Central memory CD8-positive, alpha-beta T cell (primary cell): ENCODE measurements at places on chromosomes 2 and 18.

- H3K4me3 ChIP-seq, result no peak overlapping the region
- H3K27ac ChIP-seq, result no peak overlapping the region
Measured at GRCh38 chr18:50651334-50651733, 91.4 kb downstream of the MAPK4 start.

GRCh38 chr2:33062665-33063250 lies 116.0 kb downstream of the LTBP1 start:
- H3K36me3 ChIP-seq, result no peaks in the 10 kb centered on the region
- no peak overlapping the region for H3K27ac ChIP-seq
- H3K27me3 ChIP-seq, result peaks cover 40% of the 10 kb centered on the region
- DNase-seq, result no peak

DNA sequence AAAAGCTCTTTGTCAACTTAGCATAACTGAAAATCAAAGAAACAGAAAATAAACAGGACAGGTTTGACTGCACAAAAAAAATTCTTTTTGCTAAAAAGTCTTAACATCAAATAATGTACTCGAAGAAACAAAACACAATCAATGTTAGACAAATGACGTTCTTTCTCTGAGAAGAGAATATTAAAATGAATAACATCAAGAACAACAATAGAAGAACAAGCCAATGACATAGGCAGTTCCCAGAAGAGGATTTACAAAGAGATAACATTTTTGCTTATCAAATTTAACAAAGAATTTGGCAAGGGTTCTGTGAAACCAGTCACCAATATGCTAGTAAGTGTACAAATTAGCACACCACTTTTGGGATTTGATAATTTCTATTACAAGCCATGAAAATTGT lies 5.8 kb downstream of the GPR55 start:
- H3K27ac ChIP-seq, result no peak overlapping the region
- peaks cover 78% of the 10 kb centered on the region for H3K27me3 ChIP-seq
- H3K4me3 ChIP-seq, result no peak overlapping the region
- peaks cover 19% of the 10 kb centered on the region for H3K4me1 ChIP-seq

GRCh38 chr2:169507698-169508097 lies 1.8 kb upstream of the KLHL41 start:
- no peak overlapping the region for H3K27ac ChIP-seq
- H3K4me1 ChIP-seq, result no peaks in the 10 kb centered on the region
- no peaks in the 10 kb centered on the region for H3K36me3 ChIP-seq
- H3K4me3 ChIP-seq, result no peak overlapping the region
- no peak for DNase-seq

DNA sequence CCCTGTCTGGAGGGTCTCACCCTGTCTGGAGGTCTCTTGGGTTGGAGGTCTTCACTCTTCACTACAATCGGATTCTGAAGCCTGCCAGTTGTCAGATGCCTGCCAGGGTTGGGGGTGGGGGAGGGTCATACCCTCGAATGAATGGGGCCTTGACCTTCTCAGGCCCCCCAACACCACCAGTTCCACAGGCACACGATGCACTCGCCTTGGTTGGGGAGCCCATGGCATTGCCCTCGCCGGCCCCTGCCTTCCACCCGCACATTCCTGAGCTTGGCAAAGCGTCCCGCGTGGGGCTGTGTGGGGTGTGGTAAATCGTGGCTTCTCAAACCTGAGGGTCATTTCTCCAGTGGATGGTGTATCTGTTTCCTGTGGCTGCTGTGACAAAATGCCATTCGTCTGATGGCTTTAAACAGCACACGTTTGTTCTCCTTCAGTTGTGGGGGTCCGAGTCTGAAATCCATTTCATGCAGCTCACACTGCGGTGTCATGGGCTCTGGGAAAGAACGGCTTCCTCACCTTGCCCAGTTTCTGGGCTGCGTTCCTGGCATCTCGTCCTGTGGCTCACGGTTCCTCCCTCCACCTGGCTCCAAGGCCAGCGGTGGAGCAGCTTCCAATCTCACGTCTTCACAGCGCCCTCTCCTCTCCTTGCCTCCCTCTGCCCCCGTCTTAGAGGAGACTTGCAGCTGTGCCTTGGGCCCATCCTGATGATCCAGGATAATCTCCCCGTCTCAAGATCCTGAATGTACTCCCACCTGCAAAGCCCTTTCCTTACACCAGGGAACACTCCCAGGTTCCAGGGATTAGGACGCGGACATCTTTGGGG lies 38.0 kb upstream of the HPCAL1 start:
- no peak overlapping the region for H3K27ac ChIP-seq
- peaks cover 7% of the 10 kb centered on the region for H3K27me3 ChIP-seq
- no peak overlapping the region for H3K4me3 ChIP-seq
- H3K36me3 ChIP-seq, result no peaks in the 10 kb centered on the region

DNA sequence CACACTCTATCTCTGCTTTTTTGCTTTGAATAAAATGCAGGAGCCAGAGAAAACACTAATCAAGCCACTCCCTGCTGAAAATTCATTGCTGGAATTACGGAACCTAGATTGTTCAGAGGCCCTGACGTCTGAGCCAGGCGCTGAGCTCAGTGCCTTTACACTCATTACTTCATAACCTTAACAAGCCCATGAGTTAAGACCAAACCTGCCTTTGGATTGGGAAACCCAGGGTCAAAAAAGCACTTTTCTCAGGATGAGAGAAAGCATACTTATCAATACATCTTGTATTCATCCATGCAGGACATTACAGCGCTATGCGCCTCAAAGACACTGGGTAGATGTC lies 762 bp downstream of the INO80C start:
- peaks cover 15% of the 10 kb centered on the region for H3K36me3 ChIP-seq
- no peaks in the 10 kb centered on the region for H3K27me3 ChIP-seq
- peak overlapping the region; percentile 91 for H3K4me3 ChIP-seq
- peaks cover 18% of the 10 kb centered on the region for H3K4me1 ChIP-seq
- no peak for DNase-seq

DNA sequence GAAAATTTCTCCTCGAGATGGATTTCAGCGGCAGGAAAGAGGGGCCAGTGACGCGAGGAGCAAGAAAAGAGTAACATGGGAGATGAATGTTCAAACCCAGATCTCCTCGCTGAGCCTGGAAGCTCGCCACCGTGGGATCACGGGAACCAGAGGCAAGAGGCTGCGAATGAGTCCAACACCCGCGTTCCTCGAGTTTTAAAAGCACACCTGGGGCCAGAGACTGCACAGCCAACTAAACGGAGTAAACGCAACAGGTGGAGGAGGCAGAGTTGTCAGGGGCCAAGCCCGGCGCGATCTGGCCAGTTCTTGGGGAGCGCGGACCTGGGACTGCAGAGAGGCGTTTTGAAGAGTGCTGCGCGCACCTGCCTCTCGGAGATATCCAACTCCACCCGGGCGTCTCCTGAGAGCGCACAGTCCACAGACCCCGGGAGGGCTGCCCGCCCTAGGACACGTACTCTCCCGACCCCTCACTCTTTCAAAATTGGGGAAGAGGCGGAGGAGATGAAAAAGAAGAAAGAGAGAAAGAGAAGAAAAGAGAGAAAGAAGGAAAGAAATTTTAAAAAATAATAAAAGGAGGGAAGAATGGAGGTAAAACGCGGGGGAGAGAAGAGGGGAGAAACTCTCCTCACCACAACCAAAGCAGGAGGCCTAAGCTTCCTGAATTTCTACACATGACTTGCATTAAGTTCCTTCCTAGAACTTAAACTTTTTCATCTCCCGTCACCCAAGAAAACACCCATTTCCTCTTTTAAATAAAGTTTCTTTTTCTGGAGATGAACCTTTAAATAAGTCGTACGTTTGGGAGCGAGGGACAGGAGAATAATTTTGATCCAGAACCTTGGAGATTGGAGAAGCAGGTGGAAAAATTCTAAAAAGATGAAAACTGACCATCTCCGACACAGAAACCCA lies 5.3 kb upstream of the PAX3 start:
- H3K27me3 ChIP-seq, result peaks cover 100% of the 10 kb centered on the region
- H3K4me1 ChIP-seq, result peaks cover 39% of the 10 kb centered on the region
- H3K4me3 ChIP-seq, result peak overlapping the region; percentile 62
- H3K36me3 ChIP-seq, result peaks cover 7% of the 10 kb centered on the region

DNA sequence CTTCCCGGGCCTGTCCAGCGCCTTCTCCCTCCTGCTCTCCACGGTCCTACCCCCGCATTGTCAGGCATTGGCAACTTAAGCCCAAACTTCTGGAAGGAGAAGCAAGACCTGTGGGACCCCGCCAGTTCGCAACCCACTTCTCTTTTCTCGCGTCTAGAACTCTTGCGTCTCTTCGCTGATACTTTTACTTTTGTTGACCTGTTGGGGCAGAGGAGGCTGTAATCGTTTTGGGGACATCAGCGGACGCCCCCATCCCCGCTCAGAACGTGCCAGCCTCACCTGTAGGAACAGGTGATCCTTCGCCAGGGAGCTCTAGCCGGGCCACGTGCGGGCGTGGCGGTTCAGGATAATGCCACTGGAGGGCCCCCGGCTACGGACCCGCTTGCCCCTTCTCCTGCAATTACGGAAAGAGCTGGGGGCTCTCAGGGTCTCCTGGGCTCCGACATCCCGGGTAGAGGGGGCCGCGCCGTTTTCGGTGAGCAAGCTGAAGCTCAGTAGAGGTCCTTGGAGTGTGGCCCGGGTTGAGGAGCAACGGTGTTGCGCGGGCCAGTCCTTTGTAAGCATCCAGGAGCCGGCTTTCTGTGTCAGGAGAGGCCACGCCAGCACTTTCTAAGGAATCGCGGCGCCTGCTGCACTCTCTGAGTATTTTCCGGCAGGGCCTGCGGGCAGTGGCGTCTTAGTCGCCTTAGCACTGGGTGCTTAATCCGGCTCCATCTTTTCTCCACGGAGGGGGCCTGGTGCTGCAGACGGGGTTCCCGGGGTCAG lies 1.6 kb downstream of the MTCL1 start:
- H3K36me3 ChIP-seq, result peaks cover 3% of the 10 kb centered on the region
- H3K4me3 ChIP-seq, result peak overlapping the region; percentile 87
- DNase-seq, result no peak
- peaks cover 50% of the 10 kb centered on the region for H3K27me3 ChIP-seq
- no peak overlapping the region for H3K27ac ChIP-seq
- H3K4me1 ChIP-seq, result peaks cover 19% of the 10 kb centered on the region

GRCh38 chr2:164696634-164697033 lies 75.4 kb upstream of the GRB14 start:
- no peak overlapping the region for H3K4me3 ChIP-seq
- H3K27ac ChIP-seq, result no peak overlapping the region

DNA sequence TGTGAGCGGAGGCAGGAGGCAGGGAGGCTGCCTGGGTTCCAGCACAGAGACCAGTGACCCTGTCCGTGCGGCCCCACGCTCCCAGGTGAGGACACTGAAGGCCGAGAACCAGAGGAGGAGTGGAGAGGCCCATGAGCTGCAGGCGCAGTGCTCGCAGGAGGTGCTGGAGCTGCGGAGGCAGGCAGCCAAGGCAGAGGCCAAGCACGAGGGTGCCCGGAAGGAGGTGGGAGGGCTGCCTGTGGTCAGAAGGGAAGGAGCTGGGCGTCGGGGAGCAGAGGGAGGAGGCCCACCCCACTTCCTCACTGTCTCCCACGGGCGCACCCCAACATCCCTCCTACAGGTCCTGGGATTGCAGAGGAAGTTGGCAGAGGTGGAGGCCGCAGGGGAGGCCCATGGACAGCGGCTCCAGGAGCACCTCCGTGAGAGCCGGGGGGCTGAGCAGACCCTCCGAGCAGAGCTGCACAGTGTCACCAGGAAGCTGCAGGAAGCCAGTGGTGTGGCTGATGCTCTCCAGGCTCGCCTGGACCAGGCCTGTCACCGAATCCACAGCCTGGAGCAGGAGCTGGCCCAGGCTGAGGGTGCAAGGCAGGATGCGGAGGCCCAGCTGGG lies 33.0 kb upstream of the SNED1 start:
- no peaks in the 10 kb centered on the region for H3K4me1 ChIP-seq
- no peak for DNase-seq
- H3K27me3 ChIP-seq, result no peaks in the 10 kb centered on the region

GRCh38 chr2:8572712-8573233 lies 109.1 kb upstream of the ID2 start:
- DNase-seq, result no peak
- H3K4me1 ChIP-seq, result peaks cover 30% of the 10 kb centered on the region
- H3K4me3 ChIP-seq, result no peak overlapping the region
- H3K36me3 ChIP-seq, result peaks cover 4% of the 10 kb centered on the region
- H3K27me3 ChIP-seq, result no peaks in the 10 kb centered on the region

DNA sequence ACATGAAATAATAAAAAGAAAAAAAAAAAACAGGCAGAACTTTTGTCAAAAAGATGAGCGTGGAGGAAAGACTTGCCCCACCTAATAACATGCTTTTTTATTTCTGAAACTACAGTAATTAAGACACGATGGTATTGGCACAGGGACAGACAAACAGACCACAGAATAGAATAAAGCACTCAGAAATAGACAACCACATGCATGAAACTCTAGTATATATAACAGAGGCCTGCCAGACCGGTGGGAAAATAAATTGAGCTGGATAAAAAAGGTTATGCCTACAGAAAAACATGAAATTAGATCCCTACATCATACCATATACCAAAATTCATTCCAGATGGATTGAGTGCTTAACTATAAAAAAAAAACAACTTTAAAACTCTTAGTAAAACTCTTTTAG lies 163.1 kb downstream of the NRP2 start:
- H3K27ac ChIP-seq, result no peak overlapping the region
- DNase-seq, result no peak
- H3K4me3 ChIP-seq, result no peak overlapping the region
- no peaks in the 10 kb centered on the region for H3K36me3 ChIP-seq
- H3K27me3 ChIP-seq, result peaks cover 29% of the 10 kb centered on the region
- H3K4me1 ChIP-seq, result no peaks in the 10 kb centered on the region

- peak overlapping the region; percentile 68 for H3K27ac ChIP-seq
- no peak overlapping the region for H3K4me3 ChIP-seq
- peaks cover 29% of the 10 kb centered on the region for H3K4me1 ChIP-seq
Measured at GRCh38 chr2:233441161-233442027, 87.1 kb downstream of the DGKD start.

DNA sequence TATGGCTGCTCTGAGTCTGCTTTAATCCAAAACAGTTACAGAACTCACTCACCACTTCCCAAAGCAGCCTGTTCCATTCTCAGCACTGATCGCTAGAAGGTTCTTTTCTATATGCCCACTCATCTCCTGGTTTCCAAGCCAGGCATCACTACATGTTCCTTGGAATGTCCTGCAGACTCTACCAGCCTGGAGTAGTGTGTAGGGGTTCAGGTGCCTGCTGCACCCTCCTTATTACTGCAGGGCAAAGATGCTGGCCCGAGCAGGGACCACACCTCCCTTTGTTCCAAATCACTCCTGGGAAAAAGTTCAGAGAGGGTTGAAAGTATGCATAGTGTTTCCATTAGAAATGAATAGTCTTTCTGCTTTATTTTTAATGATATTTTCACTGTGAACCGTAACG lies 196.6 kb downstream of the SH3RF3 start:
- H3K27ac ChIP-seq, result no peak overlapping the region
- H3K4me3 ChIP-seq, result no peak overlapping the region
- no peaks in the 10 kb centered on the region for H3K36me3 ChIP-seq
